Fibroblast of villous mesenchyme (primary cell): ENCODE measurements at places on chromosomes 12 and 14.
A peak's percentile ranks its signal among the peaks of the same experiment; 100 is the strongest.

DNA sequence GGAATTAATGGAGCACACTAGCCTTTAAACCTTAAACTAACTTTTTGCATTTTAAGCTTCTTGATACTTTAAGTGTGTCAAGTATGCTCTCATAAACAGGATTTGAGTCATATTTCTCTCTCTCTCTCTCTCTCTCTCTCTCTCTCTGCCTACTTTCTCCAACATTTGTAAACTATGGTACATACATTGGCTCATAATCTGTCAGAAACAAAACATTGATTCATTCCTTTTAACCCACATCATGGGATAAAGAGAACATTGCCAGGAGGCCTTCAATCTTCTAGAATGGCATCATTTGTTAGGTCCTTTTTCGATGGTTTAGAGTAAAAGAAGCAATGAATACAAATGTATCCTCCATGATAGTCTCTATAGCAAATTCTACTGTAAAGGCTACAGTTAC is 81.6 kb upstream of the RERGL start:
- no peak for DNase-seq

DNA sequence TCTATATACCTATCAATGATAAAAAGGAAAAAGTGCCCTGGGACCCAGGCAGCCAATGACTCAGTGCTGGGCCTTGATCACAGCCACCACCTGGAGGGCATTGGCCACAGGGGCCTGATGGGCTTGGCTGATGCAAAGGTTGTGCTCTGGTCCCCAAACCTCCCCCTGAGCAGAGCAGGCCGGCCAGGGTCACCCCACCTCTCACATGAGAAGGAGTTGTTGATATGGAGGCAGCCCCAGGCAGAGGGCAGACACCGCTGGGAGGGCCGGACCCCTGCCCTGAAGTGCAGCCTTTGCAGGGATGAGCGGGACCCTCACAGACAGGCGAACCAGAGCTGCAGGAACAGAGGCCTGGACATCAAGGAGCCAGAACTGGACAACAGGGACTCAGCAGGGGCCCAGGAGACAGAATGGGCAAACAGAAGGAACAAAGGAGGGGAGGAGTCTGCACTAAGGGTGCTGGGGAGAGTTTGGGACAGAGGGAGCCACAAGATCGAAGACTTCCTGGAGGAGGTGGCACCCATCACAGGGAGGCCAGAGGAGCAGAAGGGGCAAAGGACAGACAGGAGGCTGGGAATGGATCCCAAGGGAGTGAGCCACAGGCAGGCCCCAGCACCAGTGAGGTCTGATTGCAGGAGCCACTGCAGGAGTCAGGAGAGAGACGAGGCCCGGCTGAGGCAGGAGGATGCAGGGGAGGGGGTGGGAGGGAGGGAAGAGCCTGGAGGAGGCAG is 105.0 kb downstream of the TNFAIP2 start:
- no peak for DNase-seq

- no peak for DNase-seq
These were observed 207.7 kb upstream of the DDHD1 start for GRCh38 chr14:53360829-53361228.

- DNase-seq = no peak
These were observed 12.1 kb downstream of the DDX54 start for GRCh38 chr12:113173081-113173698.

DNA sequence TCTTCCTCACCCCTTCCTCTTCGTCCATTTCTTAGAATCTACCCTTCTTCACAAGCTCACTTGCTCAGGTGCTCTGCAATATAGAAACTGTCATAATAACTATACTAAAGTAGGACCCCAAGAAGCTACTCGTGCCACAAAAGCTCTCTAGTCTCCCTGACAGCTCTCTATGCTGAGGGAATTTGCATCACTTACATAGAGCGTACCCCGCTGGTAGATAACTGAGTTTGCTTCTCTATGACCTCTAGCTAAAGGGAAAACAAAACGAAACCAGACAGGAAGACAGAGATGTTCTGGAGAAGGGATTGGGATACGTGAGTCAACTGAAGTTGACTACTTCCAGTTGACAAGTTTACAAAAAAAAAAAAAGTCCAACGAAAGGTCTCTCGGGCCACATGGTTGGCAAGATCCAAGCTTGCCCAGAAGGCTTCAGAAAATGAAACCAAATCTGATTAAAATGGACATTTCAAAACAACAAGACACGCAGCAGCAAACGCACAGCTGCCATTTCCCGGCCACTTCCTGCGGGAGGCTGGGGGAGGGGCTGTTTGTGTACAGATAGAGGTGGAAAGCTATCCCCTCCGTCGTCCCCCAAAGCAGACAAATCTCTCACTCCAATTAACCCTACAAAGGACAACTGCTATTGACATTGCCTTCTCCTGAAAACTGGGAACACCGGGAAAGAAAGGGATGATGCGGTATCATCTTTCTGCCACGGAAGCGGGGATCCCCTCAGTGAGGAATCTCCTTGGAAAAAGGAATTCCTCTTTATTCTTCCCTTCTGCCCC is 1.3 kb downstream of the BAZ2A start:
- DNase-seq = peak; percentile 83

DNA sequence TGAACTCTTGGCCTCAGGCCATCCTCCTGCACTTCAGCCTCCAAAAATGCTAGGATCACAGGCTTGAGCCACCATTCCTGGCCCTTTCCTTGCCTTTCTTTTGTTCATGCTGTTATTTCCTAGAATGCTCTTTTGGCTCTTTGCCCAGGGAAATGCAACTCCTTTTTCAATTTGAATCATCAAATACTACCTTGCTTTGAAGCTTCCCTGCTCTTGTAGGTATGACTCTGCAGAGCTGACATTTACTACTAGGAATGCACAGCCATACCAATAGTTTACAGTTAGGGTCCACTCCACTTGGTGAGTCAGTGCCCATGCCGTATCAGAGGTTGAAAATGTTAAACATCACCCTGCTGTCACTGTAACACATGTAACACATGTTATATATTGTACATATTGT is 107.0 kb upstream of the CRY1 start:
- peak; percentile 26 for DNase-seq

DNA sequence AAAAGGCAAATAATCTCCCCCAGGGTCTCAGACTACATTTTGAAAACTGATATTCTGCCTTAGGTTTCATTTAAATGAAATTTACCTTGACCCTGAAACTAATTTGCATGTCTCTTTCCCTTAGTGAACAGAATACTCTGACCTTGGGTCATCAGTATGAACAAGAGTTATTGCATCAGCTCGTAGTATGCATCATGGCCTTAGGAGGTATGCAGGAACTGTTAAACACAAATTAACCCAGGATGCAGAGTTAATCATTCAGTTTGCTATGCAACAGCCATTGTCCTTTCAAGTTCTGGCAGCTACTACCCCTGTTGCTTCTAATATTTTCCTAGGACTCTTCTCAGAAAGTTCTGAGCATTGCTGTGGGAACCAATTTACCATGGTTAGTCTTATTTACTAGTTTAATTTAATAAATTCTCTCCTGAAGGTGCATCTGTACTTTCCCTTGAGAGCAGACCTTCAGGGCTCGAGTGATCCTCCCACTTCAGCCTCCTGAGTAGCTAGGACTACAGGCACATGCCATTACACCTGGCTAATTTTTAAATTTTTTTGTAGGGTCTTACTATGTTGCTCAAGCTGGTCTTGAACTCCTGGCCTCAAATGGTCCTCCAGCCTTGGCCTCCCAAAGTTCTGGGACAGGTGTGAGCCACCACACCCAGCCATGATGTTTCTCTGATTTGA is 126.7 kb downstream of the TTC6 start:
- no peak for DNase-seq

GRCh38 chr12:42981379-42981778 is 391.8 kb upstream of the PRICKLE1 start:
- DNase-seq = peak; percentile 58

DNA sequence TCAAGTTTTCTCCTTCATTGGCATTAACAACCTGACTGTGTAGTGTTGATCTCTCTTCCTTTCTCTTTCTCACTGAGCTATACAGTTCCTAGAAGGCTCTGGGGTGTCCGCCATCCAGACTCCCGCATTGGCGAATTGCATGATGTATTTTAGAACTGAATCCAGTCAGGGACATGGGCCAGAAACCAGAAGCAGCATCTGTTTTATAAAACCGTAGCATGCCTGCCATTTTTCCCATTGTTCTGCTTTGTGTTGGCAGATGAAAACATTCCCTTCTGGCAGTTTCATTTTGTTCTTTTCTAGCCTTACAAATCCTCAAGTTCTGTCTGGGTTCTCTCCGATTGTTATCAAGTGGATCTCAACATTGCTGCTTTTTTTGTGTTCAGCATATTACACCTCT is 268.3 kb upstream of the SEL1L start:
- no peak for DNase-seq

DNA sequence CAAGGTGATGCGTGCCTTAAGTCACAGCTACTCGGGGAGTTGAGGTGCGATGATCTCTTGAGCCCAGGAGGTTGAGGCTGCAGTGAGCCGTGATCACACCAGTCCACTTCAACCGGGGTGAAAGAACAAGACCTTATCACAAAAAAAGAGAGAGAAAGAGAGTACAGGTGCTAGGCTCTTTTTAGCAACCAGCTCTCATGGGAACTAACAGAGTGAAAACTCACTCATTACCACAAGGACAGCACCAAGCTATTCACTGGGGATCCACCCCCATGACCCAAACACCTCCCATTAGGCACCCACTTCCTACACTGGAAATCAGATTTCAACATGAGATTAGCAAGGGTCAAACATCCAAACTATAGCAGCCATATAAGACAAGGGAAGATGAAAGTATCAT is 164.2 kb downstream of the NDUFA12 start:
- no peak for DNase-seq

GRCh38 chr14:59239022-59239421 is 50.6 kb downstream of the DAAM1 start:
- no peak for DNase-seq

DNA sequence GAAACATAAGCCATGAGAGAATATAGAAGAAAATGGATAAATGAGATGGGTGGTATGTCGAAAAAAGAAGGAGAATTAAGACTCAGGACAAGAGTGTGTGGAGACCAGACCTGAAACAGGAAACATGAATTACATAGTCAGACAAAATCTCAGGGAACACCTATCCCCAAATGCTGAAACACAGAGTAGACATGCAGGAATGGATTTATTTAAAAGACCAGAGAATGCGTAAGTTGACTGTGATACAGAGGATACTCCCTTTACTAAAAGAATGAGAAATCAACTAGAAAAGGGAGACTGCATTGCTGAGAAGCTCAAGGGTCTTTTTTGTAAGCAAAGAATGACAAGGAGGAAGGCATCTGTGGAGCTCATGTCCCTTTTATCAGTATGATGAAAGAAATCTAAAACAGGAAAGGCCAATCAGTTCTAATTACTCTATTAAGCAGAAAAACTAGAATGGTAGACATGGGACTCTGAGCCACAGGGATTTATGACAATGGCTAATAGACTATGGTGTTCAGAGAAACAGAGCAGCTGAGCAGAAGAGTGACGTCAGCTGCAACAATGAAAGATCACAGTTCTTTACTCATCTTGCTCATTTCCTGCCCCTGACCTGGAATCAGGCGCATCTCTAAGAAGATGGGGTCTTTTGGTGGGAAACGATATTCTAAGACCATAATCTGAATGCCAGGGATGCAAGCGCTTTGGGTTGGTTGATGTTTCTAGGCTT is 138.9 kb upstream of the DHRS4 start:
- no peak for DNase-seq

DNA sequence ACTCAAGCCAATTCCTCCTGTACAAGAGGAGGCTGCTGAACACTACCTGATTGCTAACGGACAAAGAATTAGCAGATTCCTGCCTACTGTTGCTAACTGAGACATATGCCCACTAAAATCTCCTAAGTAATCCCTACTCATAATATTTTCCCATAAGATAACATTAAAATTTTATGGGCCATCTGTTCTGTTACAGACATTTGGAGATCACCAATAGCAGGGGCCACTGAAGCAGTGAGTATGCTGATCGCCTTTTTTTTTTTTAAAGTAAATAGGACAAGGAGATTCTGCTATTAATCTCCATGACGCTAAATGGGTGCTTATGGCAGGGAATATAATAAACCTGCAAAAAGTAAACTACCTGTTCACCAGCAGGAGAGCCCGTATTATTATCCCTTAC is 292.9 kb downstream of the MED13L start:
- peak; percentile 60 for DNase-seq

- no peak for DNase-seq
These were observed 293.5 kb downstream of the SLC6A15 start for GRCh38 chr12:84619053-84619571.

- peak; percentile 82 for DNase-seq
These were observed 98.2 kb downstream of the ADAMTS20 start for GRCh38 chr12:43453761-43454160.

DNA sequence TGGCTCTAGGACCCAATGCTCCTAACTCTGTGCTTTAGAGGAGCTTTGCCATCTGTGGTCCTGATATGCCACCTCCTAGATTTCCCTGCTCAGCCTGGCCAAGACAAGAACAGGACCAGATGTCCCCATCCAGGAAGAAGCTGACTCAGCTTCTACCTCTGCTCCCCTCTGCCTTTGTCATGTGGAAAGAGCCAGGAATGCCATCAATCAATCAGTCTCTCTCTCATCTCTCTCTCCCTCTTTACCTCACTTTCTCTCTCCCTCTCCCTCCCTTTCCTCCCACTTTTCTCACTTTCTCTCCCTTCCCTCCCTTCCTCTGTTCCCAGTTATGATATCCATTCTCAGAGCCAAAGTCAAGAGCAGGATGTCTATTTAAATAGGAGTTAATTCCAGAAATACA is 892.5 kb upstream of the TMEM132C start:
- no peak for DNase-seq

GRCh38 chr12:109527489-109528123 is 45.7 kb downstream of the MMAB start:
- no peak for DNase-seq

GRCh38 chr12:50220363-50220995 is 53.3 kb upstream of the CERS5 start:
- DNase-seq = peak; percentile 79

GRCh38 chr12:6697584-6698351 is 2.8 kb downstream of the PIANP start:
- DNase-seq = peak; percentile 59

- DNase-seq = no peak
These were observed 91.3 kb downstream of the PRKD1 start for GRCh38 chr14:29836395-29836794.

- peak; percentile 6 for DNase-seq
These were observed 7.0 kb downstream of the AREL1 start for GRCh38 chr14:74705613-74706500.

DNA sequence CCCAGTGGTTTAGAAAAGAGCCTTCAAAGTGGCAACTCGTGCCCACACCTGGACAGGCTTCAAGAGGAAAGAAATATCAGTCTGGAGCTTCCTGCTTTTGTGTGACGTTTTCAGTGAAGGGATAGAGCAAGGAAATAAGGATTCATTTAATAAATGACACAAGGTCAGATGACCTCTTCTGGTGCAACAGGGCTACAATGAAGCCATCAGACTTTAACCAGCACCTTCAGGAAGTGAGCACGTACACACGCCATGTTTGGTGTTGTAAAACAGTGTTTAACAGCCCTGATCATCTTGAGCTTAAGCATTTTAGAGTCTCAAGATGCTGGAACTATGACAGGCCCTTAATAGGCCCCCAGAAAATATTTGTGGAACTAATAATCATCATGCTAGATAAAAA is 59.1 kb downstream of the CCDC60 start:
- no peak for DNase-seq
